ENCODE measurements at places on chromosomes 2 and 18. TPM values are rescaled to one million over a fixed set of nuclear protein-coding genes. Genes with fewer than 3 reads are reported as not detected.

GRCh38 chr2:88110830-88111229, 17.0 kb downstream of the FABP1 start:
- no peak for DNase-seq

DNA sequence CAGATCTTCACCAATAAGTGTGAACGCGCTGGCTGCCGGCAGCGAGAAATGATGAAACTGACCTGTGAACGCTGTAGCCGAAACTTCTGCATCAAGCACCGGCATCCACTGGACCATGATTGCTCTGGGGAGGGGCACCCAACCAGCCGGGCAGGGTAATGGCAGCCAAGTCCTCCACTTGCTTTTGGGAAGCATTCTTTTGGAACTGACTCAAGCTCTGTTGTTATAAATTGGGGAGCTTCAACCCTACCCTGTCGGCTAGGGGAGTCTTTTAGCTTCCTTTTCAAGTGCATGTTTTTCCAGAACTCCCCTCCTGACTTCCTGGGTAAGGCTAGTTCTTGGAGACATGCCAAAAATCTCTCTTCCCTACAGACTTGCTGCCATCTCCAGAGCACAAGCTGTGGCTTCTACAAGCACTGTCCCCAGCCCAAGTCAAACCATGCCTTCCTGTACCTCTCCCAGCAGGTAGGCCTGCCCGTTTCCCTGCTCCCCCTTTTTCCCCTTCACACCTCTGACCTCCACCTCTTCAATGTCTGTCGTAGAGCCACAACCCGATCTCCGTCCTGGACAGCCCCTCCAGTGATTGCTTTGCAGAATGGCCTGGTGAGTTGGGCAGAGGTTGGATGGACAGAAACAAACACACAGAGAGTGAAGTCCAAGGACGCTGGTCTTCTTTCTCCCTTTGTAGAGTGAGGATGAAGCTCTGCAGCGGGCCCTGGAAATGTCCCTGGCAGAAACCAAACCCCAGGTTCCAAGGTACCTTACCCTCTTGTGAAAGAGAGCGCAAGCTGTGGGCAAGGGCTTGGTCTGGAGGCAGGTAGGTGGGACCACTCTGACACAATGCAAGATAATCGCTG, 1.5 kb downstream of the ZFAND2B start:
- DNase-seq: no peak

- no peak for DNase-seq
Observed at GRCh38 chr2:238696786-238697185, 151.1 kb upstream of the TWIST2 start.

Gene CREG2
- 4.2 TPM for polyA plus RNA-seq

Gene SERPINE2
- 127 TPM for polyA plus RNA-seq

Gene MC5R
- polyA plus RNA-seq: 0.67 TPM

DNA sequence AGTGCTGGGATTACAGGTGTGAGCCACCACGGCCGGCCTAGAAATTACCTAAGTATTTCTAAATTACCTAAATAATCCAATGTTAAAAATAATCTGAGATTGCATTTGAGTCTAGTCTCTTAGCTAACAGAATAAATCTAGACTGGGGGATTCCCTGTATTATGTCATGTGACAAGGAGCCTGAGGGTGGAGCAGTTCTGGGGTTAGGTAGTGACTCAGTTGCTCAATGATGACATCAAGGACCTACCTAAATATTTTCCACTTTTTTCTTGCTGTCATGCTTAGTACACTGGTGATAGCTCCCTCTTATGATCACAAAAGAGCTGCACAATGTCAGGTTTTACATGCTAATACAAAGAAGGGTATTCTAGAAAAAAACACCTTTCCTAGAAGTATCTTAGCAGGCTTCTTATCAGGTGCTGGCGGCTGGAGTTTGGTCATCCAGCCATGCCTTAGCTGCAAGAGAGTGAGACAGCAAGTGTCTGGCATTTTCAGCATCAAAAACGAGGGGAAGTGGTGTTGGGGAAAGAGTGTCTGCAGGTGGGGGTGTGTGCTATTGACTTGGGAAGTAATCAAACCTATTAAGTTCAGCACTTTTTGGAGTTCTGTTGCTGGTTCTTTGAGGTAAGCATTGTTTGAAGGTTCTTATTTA, 17.5 kb upstream of the CEP192 start:
- no peak for DNase-seq

- DNase-seq: no peak
Observed at GRCh38 chr2:145350011-145350410, 830.1 kb upstream of the ZEB2 start.

DNA sequence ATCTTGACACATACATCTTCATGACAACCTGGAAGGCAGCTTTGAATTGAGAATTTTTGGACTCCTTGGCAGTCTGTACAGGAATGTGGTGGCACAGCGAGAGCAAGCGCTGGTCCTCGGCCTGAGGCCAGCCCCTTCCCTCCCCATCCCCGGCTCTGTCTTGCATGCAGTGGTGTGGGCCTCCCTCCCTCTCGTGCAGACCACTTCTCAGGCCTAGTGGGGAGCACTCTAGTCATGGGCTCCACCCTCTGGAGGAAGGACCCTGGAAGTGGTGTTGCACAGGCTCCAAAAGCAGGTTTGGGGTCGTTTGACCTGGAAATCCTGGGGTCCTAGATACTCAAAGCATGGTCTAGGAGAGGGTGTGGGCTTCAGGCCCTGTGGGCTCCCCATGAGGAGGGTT, 32.3 kb downstream of the ADCYAP1 start:
- DNase-seq: no peak

- no peak for DNase-seq
Observed at GRCh38 chr18:21203542-21204241, 38.3 kb upstream of the GREB1L start.

- no peak for DNase-seq
Observed at GRCh38 chr2:165575044-165575615, 105.6 kb downstream of the CSRNP3 start.

GRCh38 chr18:56869189-56869777, 218.1 kb downstream of the WDR7 start:
- DNase-seq: peak; percentile 38

- DNase-seq: peak; percentile 18
Observed at GRCh38 chr2:49616800-49617199, 462.5 kb upstream of the FSHR start.

Gene FIGN
- polyA plus RNA-seq: 1.7 TPM

DNA sequence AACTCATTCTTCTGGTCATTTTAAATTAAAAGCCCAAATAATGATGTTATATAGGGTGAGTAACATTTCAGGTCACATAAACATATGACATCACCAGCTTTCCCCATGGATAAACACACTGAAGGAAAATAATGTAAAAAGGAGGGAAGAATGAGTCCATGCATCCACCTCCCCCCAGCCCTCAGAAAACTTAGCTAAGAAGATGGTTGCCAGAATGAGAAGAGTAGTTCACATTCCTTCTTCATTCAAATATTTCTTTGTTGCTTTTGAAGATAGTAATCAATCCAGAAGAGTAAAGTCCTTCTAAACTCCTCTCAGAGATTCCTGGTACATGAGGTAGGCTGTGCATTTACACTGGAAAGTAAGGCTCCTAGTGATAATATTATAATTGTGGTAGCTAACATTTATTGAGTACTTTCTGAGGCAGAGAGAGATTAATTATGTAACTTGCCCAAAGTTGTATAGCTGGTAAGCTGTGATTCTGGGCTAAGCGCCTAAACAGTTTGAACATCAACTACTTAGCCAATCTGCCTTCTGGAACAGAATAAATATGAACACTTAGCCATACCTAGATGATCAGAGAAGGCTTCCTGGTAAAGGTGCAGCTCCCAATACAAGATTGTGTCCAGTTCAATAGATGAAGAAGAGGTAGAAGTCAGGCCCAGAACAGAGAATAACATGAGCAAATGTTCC, 256.7 kb upstream of the FN1 start:
- DNase-seq: no peak

DNA sequence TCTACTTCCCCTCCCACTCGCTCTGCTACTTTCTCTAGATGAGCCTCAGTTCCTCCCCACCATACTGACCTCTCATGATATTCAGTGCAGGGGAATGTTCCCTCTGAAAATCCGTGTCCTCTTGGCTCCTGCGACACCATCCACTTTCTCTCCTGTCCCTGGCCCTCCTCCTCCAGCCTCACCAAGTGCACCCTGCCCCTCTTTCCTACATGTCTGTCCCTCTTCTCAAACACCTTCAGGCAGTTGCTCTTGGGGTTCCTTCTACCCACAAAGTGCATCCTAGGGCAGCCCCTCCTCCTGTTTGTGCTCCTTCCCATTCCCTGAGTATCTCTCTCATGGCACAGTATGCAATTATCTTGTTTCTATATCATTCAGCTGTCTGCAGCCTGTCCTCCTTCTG, 246.4 kb upstream of the RAB6C start:
- no peak for DNase-seq

GRCh38 chr2:118902266-118903028, 39.5 kb upstream of the MARCO start:
- no peak for DNase-seq

GRCh38 chr2:117607202-117607601, 207.3 kb upstream of the DDX18 start:
- no peak for DNase-seq

DNA sequence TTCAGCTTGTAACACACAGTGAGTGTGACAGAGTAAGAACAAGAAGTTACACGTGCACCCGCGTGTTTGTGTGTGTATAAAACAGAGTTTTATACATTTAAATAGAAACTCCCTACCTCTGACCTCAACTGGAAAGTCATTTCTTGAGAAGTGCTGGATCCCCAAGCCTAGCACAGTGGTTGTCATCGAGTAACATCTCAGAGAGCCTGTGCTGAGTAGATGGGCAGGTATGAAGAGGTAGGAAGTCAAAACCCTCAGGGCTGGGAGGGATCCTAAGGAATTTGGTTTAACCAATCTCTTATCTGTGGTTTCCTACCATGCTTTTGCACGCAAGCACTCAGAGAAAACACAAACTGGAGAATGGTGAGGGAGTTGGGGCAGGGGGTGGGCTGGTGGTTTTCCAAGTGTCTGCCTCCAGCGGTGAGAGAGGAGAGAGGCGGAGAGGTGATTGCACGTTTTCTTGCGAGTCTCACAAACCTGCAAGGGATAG, 9.2 kb downstream of the ACOXL start:
- DNase-seq: no peak

Gene DSG1
- not detected for polyA plus RNA-seq

DNA sequence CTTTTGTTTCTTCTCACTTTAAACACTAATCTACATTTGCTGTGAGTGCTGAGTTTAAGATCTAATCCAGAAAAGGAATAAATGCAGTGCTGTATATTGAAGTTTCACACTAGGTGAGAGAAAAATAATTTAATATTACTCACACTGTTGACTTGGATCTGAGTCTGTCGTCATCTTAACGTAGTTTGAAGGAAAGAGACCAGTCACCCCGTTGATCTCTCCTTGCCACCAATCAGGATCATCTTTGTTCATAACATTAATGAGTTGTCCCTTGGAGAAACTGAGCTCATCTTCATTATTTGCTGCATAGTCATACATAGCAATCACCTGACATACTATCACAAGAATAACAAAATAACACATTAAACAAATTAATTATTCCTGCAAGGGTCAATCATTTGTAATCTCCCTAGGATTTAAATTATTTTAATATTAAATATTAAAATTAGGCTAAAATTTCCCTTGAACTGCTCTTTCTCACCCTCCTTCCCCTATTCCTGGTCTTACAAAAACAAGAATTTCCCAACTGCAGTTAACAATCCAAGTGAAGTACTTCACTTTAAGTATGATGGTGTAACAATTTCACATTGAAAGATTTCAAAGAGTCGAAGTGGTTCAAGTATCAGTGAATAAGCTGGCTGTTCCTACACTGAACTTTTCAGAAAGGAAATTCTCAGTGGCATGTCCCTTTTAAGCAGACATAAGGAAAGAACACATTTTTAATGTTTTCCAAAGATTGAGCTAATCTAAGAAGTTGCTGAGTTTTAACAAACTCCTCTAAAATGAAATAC, 71.3 kb downstream of the FAM228A start:
- no peak for DNase-seq

- no peak for DNase-seq
Observed at GRCh38 chr2:239247401-239248245, 153.2 kb downstream of the HDAC4 start.

- no peak for DNase-seq
Observed at GRCh38 chr2:234453216-234453615, 43.7 kb downstream of the ARL4C start.

Gene TMEM200C
- 2.7 TPM for polyA plus RNA-seq

DNA sequence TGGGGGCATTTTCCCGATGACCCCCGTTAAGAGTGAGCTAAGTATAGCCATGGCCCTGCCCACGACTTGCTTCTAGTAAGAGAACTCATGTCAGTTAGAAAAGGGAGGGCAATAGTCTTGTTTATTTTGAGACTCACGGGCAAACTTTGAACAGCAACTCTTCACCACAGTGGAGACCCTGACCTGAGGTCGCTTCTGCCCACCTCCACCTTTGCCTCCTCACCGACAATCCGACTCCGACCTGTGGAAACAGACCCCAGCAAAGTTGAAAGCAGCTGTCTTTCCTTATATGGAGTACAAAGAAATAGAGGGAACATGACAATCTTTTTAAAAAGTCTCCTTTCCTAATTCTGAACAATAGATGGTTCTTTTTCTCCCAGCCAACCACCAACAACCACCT, 155.0 kb upstream of the GCFC2 start:
- DNase-seq: no peak

All from muscle of back (tissue), 13 donors.